ENCODE measurements at places on chromosomes 6 and 20.

DNA sequence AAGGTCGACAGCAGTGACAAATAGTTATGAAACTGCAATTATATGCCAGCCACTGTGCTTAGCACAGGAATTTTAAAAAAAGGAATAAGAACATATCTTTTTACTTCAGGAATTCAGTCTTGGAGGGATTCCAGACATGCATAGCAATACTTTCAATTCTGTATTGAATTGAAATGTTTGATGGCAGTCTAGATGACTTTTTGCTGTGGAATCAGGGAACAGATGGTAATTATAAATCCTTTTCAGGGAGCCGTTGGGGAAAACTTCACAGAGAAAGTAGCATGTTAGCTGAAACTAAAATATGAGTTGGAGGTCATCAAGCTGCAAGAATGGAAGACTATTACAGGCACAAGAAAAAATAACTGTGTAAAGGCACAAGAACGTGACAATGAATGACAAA is 74.8 kb downstream of the IMPG1 start:
- DNase-seq, result no peak

DNA sequence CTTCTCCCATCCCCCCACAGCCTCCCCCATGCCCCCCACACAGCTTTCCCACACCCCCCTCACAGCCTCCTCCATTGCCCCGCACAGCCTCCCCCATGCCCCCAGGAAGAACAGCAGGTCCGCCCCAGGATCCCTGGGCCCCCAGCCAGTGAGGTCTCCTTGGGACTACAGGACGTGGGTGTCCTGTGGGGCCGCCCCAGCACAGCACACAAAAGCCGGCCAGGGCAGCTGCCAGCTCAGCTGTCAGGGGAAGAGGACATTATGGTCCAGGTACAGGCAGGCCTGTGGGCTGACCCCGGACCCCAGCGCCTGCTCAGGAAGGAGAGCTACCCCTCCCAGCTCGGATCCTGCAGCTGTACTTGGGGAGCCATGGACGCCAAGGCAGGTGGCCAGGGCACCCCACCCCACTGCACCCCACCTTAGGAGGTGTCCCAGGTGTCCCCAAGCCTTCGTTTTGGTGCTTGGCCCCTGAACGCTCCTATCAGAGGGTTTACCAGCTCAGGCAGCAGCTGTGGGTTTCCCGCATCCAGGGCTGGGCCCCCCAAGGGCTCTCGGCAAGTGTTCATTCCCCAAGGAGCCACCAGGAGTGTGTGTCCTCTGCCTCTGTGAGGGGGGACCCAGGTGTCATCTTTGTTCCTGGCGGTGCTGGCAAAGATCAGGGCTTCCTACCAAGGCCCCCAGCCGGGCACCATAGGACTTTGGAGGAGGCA is 42.3 kb upstream of the GATA5 start:
- no peak for DNase-seq

DNA sequence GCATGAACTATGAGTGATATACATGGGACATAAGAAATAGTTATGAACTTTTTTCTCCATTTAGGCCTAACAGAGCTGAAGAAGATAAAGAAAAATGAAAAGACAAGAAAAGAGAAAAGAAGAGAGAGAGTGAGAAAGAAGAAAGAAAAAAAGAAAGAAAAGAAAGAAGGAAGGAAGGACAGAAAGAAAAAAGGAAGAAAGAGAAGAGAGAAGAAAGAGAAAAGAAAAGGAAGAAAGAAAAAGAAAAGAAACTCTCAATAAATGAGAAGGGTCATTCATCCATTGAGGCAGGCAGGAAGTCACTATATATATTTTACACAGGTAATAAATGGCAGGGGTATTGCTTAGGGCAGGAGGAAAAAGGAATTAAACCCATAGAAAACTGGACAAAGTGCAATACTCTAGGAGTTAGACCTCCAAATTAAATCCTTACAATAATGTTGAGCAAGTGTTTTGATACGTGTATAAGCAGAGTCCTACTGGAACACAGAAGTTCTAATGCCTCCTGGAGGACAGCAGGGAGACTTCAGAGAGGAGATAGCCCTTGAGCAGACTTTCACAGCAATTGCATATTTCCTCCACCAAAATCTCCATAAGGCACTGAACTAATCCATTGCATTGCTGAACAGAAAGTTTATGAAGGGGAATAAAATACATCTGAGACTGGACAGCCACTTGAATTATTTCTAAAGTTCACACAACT is 86.4 kb upstream of the TENT5A start:
- no peak for DNase-seq

DNA sequence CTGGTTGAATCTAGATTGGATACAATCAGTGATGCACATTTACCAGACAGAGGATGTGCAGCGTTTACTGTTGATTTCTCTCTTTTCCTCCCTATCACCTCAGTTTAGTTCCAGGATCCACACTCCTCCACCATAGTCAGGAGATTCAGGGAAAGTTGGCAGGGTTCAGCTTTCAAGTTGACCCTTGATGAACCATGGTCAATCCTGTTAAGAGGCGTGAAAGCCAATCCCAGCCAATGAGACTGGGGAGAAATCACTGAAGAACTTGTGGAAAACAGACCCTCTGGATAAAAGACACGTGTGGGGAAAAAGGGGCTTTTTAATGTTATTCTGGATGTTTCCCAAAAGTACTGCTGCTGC is 19.2 kb upstream of the SCP2D1 start:
- no peak for DNase-seq

- no peak for DNase-seq
These were observed 176.3 kb downstream of the JARID2 start for GRCh38 chr6:15421945-15422733.

DNA sequence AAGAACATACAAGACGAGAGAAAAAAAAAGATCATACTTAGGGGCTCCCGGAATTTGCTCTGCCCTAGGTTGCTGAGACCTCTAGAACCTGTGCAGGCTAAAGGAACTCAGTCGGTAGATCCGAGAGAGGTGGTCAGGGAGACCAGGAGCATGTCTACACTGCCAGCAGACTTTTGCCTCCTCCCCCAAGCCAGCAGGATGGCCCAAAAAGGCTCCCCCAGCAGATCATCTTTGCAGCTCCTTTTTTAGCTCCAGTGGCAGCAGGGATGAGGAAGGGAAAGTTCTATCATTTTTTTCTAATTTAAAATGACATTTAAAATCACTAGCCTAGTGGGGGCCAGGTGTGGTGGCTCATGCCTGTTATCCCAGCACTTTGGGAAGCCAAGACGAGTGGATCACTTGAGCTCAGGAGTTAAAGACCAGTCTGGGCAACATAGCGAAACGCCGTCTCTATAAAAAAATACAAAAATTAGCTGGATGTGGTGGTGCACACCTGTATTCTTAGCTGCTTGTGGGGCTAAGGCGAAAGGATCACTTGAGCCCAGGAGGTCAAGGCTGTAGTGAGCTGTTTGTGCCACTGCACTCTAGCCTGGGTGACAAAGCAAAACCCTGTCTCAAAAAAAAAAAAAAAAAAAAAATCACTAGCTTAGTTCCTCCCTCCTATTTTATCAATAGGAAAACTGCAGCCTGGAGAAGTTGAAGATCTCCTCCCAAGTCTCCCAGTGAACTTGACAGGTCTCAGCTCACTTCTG is 69.3 kb upstream of the MYL9 start:
- DNase-seq, result no peak

DNA sequence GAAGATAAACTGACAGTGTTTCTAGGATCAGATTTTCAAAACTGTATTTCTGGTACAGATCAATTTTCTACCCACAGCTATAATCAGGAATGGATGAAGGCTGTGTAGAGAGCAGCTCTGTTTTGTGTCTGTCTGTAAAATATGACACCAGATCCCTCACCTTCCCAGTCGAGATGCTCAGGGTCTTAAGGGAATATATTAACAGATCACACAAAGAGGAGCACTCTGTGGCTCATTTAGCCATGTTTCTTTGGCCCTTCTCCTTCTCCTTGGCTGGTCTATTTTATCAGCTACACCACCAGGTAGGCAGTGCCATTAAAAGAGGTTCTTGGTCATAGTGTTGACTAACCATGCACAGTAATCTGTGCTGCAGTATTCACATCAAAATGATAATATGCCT is 82.6 kb downstream of the PREP start:
- DNase-seq, result no peak

GRCh38 chr6:85062884-85063283 is 298.5 kb upstream of the TBX18 start:
- DNase-seq, result no peak

GRCh38 chr6:42269553-42269952 is 51.9 kb upstream of the MRPS10 start:
- DNase-seq, result no peak

GRCh38 chr6:81766482-81767069 is 14.1 kb upstream of the TENT5A start:
- no peak for DNase-seq

GRCh38 chr6:166333172-166333995 is 9.0 kb downstream of the SFT2D1 start:
- no peak for DNase-seq

DNA sequence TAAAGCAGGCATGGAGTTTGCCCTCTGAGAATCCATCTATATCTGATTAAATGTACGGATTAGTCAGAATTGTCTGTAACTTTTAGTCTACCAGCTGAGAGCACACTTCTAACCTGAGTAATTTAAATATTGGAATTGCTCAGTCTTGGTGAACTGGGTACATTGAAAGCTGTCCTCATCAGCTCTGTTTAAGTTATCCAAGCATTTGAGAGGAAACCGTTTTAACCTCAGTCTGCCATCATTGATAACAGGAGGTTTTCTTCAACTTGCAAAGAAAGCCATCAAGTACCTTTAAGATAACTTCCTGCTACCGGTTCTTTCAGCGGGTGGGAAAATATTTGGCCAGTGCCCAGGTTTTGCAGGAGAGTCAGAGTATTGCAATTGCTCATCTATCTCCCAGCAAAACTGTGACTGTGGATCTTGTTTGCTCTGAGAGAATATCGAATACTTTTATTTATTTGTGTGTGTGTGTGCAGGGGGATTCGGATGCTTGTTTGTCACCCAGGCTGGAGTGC is 31.1 kb upstream of the F13A1 start:
- no peak for DNase-seq
